ENCODE measurements at places on chromosomes 7 and 10.

DNA sequence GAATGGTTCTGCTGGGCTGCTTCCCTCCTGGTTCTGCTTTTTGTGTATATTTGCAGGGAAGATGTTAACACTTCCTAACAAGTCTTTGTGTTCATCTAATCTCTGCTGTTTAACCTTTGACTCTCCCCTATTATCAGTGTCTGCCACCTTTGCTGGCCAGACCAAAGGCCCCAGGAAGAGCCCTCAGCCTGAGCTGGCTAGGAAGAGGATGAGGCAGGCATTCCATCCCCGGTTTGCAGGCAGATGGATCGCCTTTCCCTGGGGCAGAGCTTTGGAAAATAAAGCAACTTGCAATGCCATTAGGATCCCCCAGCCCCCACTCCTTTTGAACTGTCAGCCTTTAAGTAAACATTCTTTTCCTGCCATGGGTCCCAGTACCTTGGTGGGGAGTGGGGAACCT, 19.0 kb downstream of the DPCD start:
- no peak for DNase-seq

DNA sequence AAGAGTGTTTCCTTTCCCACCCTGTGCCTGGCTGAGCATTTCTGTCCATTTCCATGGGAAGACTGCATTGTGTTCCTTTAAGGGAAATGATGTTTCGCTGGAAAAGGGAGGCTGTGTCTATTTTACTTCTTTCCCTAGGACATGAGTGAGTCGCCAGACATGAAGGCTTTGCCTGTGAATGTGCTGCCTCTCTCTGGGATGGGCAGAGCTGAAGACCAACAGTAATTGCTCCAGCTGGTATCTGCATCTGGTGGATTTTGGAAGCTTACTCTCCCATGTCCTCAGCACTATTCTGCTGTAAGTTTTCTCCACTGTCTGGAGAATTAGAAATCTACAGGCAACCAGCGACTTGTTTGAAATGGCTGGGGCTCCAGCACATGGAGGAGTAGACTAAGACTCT, 264.6 kb upstream of the BMPER start:
- no peak for DNase-seq

DNA sequence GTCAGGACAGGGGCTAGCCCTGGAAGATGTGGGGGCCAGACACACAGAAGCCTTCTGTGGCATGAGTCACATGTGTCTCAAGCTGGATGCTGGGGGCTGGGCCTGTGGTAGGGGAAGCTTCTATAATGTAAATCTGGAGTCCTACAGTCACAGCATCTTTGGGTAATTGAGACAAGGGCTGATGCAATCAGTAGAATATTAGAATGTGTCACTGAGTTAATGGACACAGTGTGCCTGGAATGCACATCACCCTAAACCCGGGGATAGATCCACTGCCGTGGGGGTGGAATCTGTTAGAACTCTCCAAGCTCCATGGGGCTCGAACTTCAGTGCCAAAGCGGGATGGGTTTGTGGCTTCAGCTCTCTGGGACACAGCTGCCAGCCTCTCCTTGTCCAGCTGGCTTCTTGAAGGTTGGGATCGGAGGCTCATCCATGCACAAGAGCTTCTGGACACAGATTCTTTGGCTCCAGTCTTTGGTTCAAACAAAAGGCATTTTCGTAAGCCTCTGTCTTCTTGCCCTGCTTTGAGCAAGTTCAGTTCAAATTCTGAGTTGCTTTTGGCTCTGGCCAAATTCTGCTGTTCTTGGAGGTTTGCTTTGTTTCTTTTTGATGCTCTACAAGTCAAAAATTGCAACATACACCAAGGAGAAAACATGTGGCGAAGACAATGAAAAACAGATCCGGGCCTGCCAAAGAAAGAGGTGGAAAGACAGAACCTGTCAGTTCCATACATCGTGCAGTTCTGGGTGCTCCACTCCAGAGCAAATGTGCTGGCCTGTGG, 194.8 kb upstream of the ZNF32 start:
- DNase-seq = no peak

DNA sequence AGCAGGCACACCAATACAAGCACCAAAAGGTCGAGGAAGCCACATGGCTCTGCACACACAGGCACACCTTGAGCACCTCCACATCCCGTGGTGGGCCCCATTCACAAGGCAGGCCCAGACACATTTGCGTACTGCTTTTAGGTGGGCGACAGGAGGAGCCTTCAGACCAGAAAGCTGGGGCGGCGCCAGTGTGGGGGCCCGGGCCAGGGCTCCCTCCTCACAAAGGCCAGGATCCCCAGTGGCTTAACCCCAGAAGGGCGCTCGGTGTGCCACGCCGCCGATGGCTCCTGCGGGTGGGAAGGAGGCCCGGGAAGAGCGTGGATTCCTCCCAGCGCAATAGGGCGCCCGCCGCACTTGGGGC, 2.8 kb upstream of the SMARCD3 start:
- DNase-seq = no peak

- no peak for DNase-seq
Observed at GRCh38 chr7:39399986-39400385, 166.2 kb upstream of the YAE1 start.

All from stimulated activated CD4-positive, alpha-beta T cell treated with anti-CD3 and anti-CD28 coated beads, TNF-alpha, amount 100 ng/mL, for 4 hours (primary cell).